ENCODE measurements at places on chromosomes 11 and 22.

DNA sequence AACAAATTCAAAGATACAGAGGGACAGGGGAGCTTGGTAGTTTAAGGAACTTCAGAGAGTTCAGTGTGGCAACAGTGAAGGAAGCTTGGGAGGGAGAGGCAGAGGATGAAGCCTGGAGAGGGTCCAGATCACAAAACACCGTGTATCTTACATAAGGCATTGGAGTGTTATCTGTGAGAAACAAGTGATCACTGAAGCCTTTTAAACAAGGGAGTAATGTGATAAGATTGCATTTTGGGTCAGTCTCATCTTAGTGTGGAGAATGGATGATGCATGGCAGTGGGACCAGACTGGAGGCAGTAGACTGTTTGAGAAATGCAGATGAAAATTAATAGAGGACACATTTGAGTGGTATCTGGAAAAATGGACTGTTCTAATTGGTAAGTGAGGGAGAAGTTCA lies 79.4 kb downstream of the EXT2 start:
- DNase-seq: no peak

GRCh38 chr11:65389294-65389980 lies 3.0 kb downstream of the FRMD8 start:
- no peak for DNase-seq

DNA sequence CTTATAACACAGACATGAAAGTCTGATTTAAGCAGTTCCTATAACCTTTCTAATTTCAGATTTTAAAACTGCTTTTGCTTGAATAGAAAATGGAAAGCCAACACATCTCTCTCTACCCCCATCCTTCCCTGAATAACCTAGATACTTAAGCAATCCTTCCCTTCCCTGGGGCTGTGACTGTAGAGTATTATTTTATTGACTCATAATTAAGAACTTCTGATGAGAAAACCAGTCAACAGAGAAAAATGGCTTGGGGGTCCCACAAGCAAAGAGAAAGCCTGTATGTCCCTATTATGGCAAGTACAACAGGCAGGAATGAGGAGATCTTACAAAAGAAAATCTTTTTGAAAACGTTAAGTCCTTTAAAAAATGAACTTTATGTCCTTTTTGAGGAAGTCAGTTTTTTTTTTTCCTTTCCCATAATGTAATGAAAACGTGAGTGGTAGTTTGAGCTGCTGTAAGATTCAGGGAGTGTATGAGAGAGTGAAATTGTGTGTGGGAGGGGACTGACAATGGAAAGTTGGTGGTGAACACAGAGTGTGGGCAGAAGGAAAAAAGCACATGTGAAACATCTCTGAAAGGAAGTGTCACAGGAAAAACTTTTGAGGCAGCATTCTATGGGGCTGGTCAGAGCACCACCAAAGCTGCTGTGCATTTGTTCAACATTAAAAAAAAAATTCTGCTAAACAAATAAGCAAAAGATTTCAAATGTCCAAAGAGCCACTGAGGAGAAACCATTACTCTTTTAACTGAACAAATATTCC lies 154.6 kb downstream of the MAML2 start:
- peak; percentile 84 for DNase-seq

GRCh38 chr11:105432241-105432995 lies 177.5 kb upstream of the GRIA4 start:
- DNase-seq: no peak

DNA sequence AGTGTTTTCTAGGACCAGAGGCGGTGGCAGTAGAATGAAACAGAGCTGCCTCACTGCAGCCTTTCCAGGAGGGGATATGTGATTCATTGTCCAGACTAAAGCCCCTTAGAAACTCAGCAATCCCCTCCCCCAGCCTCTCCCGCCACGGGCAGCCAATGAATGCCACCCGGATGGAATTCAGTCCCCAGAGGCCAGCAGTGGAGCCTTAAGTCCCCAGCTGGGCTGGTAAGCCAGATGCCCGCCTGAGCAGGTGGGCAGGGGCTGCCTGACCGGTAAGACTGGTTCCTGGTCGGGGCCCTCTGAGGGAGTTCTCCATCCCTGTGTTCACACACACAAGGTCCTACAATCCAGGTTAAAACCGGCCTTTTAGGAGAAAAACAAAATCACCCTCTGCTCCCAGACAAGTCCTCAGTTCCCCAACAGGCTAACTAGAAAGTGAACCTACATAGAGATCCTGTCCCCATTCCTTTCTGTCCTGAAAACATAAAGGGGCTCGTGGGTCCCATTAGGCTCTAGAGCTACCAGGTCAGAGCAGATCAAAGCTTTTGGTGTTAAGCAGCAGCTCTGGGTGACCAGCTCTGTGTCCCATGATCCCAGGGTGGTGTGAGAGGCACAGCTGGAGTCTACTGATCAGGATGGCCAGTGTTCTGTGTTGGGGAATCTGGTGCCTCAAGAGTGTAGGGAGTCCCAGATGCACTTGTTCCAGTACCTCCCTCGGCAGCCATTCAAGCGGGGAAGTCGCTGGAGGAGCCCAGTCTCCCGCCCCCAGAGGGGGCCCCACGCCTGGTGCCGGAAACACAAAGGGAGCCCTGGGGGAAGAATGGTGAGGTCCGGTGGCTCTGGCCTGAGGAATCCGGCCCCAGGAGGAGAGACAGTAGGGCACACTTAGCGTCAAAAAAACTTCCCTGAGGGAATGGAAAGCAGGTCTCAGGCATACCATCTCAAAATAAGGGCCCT lies 2.6 kb downstream of the PATZ1 start:
- DNase-seq: peak; percentile 20

DNA sequence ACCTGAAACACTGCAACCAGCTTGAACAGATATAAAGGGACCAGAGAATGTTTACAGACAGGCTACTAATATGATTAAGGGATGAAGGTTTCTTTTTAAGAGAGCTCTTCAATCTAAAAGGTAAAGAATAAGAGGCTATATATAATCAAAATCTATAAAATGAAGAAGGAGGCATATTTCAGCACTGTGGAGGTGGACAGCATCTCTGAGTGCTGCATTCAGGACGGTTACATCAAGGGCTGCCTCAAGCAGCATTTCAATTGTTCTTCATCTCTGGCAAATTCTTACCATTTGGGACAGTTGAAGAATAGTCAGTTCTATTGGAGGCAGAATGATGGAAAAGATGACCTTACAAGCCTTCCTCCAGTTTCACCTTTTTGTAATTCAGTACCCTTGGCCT lies 139.6 kb upstream of the LMO1 start:
- DNase-seq: peak; percentile 2

- no peak for DNase-seq
Measured at GRCh38 chr11:117195258-117195657, 3.9 kb upstream of the TAGLN start.

DNA sequence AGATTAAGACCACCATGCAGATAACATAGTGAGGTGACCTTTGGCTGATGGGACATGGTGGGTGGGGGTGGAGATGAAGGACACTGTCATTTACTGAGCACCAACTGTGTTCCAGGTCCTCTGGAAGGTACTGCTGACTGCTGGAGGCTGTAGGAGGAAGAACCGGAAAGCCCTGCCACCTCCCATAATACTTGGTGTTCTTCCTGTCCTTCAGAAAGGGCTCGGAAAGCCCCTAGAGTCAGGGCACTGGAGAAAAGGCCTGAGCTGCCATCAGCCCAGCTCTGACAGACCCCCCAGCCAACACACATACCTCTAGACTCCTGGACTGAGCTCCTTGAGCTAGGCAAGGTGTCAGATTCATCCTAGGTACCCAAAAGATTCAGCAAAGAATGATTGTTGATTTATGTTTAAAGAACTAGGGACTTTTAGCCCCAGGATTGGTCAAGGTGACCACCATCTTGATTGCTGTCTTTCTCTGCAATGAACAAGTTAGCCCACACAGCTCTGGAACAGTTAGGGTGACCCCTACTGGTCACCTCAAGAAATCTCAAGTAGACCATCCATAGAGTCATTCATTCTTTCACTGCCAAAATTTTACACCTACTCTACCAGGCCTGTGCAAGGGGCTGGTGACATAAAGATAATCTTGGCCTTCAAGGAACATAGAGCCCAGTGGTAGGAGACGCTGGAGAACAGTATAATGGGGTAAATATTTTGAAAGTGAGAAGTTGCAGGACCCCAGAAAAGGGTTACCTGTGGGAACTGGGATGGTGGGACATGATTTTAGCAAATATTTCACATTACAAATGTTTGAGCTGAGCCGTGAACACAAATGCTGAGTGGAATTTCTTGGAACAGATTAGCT lies 39.4 kb downstream of the IRAG1 start:
- DNase-seq: peak; percentile 69

DNA sequence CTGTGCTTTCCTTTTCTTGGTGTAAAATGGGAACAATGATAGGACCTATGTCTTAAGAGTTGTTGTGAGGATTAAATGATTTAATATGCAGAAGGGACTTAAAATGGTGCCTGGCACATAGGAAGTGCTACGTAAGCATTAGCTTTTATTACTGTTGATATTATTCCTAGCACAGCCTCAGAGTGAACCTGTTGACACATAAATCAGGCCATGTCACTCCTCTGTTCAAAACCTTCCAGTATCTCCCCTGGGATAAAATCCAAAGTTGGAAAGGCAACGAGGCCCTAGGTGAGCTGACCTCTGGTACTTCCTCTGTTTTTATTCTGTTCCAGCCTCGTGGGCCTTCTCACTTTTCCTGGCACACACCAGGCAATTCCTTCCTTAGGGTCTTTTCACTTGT lies 108.8 kb upstream of the CADM1 start:
- no peak for DNase-seq

DNA sequence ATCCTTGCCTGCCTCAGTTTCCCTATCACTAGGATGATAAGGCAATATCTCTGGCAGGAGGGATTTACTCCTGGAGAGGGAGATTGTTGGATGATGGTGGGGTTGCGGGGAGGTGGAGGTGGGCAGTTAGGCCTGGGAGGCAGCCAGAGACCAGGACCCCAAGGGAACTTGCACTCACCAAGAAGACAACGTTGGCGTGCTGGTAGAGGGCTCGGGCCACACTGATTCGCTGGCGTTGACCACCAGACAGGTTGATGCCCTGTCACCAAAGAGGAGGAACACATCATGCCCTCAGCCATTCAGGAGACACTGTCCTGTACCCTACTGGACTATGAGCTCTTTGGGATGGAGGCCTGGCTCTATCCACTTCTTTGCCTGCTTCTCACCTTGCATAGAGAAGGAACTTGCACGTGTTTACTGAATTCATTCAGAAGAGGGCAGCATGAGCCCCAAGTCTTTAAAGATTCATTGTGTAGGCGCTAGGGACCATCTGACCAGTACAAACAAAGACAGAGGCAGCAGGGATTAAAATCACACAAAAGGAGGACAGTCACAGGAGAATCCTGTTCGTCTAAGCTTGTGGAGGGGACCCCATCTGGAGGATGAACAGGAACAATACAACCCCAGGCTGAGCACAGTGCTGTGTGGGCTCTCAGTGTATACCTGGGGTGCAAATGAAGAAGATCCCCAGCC lies 24.2 kb upstream of the KCNJ11 start:
- DNase-seq: no peak

All from fibroblast of upper back skin (primary cell).